ENCODE measurements at places on chromosomes 11 and 22.

GRCh38 chr11:64564419-64564818 lies 26.6 kb upstream of the SLC22A12 start:
- no peak for DNase-seq

- no peak for DNase-seq
Observed at GRCh38 chr11:81070948-81071347, 1630.1 kb upstream of the TENM4 start.

DNA sequence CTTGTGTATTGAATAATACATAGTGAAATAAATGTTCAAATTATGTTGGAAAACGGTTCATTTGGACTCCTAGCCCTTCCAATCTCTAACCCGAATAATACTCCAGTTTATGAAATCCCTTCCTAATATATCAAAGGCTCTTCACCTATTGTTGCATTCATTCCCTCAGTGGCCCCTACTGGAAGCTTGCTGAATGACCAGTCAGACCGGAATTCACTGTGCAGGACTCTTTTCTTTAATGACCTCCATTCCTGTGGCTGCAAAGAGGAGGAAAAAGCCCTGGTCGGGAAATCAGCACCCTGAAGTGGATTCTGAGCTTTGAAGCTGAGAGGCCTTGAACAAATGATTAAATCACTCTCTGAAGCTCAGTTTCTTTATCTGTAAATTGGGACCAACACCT lies 19.1 kb upstream of the RCN1 start:
- DNase-seq, result no peak

GRCh38 chr11:839875-840617 lies 2.3 kb downstream of the POLR2L start:
- DNase-seq, result no peak

DNA sequence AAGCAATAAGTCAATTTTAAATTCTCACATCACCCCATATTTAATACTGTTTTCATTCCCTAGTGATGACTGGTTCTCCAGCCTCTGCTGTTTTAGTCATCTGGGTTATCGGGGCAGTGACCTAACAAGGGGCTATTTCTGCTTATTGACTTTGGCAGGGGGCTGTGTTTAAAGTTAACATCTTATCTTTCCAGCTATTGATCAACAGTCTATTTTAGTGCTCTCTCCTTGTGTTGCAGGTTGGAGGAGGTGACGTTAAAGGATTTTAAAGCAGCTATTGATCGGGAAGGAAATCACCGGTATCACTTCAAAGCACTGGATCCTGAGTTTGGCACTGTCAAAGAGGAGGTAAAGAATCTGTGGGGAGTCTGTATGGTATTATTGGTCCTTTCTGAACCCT lies 7.7 kb upstream of the DLAT start:
- DNase-seq, result no peak

Data from activated CD8-positive, alpha-beta T cell treated with anti-CD3 and anti-CD28 coated beads for 36 hours (primary cell).